Panc1 (cell line): ENCODE measurements at places on chromosomes 7 and 10. TPM values are rescaled to one million over a fixed set of nuclear protein-coding genes. Genes with fewer than 3 reads are reported as not detected.

- H3K4me3 ChIP-seq, result no peak overlapping the region
- no peak overlapping the region for H3K27ac ChIP-seq
- no peaks in the 10 kb centered on the region for H3K4me1 ChIP-seq
- H3K27me3 ChIP-seq, result no peaks in the 10 kb centered on the region; the same call in 1 of the 2 replicates
- no peaks in the 10 kb centered on the region for H3K36me3 ChIP-seq
These were observed 97.2 kb downstream of the PRKCQ start for GRCh38 chr10:6482737-6483357.

GRCh38 chr10:43942096-43942850 is 293.6 kb upstream of the ZNF32 start:
- no peak for DNase-seq
- no peaks in the 10 kb centered on the region for H3K27me3 ChIP-seq
- H3K4me3 ChIP-seq, result no peak overlapping the region
- no peaks in the 10 kb centered on the region for H3K36me3 ChIP-seq
- no peak overlapping the region for H3K27ac ChIP-seq

The PLAC9 gene
- not detected for total RNA-seq

The CYP3A4 gene
- 0.15 TPM for total RNA-seq
